ENCODE measurements at places on chromosomes 4 and X.

DNA sequence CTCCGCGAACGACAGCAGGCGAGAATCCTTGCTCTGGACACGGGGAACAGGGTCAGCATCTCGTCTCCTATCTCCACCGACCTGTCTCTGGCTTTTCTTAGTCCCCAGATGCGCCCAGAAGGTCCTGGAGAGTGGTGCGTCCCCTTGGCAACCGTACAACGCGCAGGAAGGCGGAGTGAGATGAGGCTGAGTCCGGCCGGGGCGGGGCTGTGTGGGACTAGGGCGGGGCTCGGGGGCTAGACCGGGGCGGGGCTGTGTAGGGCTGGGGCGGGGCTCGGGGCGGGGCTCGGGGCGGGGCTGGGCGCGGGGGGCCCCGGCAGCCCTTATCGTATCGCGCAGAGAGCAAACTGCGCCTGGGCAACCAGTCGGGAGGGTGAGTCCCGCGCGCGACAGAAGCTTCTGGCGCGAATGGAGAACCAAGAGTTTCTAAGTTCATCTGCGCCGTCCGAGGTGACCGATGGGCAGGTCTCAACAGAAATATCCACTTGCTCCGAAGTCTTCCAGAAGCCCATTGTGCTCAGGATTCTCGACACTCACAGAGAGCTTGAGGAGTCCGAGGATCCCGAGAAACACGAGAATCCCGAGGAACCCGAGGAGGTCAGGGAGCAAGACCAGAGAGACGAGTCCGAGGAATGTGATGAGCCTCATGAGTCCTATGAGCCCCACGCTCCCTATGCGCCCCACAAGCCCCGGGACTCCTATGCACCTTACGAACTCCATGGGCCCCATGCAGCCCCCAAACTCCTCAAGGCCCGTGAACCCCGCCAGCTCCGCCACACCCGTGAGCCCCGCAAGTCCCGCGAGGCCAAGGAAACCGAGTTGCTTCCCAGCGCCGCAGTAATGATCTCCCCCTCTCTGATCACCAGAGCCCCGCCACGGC lies 24.9 kb downstream of the ARL9 start:
- peak; percentile 87 for DNase-seq

DNA sequence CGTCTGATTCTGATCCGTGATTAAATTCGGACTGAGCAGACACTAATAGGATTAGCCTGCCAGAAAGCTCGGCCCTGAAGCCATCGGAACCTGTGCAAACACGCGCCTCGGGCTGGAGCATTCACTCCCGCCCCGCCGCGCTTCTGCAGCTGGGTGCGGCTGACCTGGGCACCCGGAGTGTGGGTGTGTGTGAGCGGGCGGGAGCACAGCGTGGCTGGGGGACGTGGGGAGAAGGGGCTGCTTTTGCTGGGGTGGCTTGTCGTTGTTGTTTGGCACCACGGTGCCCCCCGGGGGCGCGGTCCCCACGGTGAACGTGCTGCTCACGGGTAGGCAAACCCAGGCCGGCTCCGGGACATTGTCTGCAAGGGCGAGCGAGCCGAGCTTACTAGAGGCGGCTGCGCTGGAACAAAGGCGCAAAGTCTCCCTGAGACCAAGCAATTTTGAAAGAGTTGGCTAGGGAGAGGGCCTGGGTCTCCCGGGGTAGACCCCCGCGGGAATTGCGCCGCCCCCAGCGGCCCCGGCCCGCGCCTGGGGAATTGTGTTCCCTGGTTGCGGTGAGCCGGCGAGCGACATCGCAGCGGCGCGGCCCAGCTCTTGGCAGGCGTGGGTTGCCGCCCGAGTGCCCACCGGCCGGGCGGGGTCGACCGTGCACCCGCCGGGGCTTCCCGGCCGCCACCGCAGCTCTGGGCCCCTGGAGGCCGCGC lies 1.4 kb downstream of the MAMLD1 start:
- DNase-seq = peak; percentile 17

- DNase-seq = no peak
Measured at GRCh38 chr4:156773648-156774357, 197.8 kb downstream of the PDGFC start.

GRCh38 chr4:83709627-83710026 lies 173.7 kb downstream of the GPAT3 start:
- DNase-seq = no peak

DNA sequence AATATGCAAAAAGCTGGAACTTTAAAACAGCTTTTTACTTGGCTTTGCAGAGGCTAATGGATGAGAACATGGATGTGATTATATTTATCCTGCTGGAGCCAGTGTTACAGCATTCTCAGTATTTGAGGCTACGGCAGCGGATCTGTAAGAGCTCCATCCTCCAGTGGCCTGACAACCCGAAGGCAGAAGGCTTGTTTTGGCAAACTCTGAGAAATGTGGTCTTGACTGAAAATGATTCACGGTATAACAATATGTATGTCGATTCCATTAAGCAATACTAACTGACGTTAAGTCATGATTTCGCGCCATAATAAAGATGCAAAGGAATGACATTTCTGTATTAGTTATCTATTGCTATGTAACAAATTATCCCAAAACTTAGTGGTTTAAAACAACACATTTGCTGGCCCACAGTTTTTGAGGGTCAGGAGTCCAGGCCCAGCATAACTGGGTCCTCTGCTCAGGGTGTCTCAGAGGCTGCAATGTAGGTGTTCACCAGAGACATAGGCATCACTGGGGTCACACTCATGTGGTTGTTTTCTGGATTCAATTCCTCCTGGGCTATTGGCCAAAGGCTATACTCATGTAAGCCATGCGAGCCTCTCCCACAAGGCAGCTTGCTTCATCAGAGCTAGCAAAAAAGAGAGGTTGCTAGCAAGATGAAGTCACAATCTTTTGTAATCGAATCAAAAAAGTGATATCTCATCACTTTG lies 15.6 kb downstream of the TLR8 start:
- DNase-seq = no peak

GRCh38 chr4:100261346-100261745 lies 71.1 kb upstream of the DDIT4L start:
- no peak for DNase-seq

DNA sequence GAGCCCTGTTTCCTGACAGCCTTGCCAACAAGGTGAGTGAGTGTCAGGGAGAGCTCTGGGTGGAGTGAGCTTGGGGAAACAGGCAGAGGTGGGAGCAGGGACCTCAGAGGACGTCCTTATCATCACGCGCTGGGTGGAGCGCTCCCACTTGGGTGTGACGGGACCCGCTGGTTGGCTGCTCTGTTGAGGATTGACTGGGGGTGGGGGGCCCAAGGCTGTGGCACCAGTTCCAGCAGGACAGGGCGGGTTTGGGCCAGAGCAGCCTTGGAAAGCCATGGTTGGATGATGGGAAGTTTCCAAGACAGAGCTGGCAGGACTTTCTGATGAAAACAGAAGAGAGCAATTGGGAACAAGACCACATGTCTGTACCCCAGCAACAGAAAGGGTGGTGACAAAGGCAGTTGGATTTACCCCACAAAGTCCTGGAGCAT lies 3.0 kb upstream of the PCGF3 start:
- no peak for DNase-seq

DNA sequence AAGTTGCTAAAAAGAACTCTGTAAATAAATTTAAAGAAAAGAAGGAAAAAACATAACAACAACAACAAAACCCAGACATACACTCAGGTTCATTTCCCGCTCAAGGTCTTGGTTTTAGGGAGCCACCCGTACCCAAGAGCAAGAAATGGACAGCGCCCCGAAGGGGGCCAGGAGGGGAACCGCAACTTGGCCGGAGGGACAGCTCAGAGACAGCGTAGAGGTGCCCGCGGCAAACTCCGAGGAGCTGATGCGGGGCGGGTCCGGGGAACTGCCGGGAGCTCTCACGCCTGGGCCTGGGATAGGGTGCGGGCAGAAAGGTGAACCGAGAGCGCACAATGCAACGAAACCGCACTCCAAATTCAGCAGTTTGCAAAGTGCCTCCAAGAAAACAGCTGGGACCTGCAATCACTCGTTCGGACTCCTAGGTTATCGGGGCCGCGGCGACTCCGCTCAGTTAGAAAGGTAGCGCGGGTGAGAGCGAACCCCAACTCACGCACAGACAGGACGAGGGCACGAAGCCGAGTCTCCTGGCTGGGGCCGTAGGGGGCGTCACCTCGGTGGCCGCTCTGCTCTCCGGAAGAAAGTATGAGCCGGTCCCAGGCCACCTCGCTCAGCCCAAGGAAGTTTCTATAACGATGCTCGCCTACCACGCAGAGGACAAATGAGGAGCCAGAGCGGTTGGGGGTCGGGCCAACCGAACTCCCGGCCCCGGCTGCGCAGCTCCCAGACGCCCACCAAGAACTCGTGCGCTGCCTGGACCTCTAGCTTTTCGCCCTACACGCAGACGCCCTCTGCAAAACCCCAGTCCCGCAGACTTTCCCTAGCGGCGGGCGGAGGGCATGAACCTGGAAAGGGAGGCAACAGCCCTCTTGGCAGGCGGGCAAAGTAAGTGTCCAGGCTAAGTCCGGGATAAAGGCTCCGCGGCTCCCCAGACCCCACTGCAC lies 1.4 kb downstream of the NDNF start:
- peak; percentile 33 for DNase-seq

GRCh38 chr4:4486969-4487368 lies 54.9 kb downstream of the STX18 start:
- DNase-seq = no peak

- DNase-seq = no peak
Measured at GRCh38 chrX:148448686-148449085, 51.7 kb upstream of the AFF2 start.
